ENCODE measurements at places on chromosomes 16 and 17.
A peak's percentile ranks its signal among the peaks of the same experiment; 100 is the strongest.

- DNase-seq, result no peak
These were observed 69.0 kb downstream of the ANKFN1 start for GRCh38 chr17:56222255-56222654.

GRCh38 chr17:72171703-72172667 is 51.2 kb downstream of the SOX9 start:
- DNase-seq, result no peak

- peak; percentile 51 for DNase-seq
These were observed 23.6 kb downstream of the CA4 start for GRCh38 chr17:60173304-60173819.

GRCh38 chr16:80803339-80804055 is 901 bp downstream of the CDYL2 start:
- peak; percentile 27 for DNase-seq

- DNase-seq, result no peak
These were observed 42.4 kb downstream of the TMEM235 start for GRCh38 chr17:78273813-78274212.

DNA sequence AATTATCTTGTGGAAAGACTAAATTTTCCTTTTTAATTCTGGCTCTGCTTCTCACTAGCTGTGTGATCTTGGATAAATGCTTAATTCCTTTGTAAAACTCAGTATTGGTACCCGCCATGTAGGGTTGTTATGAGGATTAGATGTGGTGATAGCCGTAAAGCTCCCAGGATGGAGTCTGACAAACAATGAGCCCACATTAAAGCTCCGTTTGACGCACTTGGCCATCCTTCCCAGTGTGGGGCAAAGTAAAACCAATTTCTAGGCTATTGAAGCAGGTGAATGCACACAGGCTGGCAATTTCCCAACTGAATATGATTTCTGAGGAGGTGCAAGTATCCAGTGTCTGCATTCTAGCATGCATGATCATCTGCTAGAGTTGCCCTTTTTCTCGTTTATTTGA is 123.6 kb downstream of the MRTFB start:
- DNase-seq, result no peak

DNA sequence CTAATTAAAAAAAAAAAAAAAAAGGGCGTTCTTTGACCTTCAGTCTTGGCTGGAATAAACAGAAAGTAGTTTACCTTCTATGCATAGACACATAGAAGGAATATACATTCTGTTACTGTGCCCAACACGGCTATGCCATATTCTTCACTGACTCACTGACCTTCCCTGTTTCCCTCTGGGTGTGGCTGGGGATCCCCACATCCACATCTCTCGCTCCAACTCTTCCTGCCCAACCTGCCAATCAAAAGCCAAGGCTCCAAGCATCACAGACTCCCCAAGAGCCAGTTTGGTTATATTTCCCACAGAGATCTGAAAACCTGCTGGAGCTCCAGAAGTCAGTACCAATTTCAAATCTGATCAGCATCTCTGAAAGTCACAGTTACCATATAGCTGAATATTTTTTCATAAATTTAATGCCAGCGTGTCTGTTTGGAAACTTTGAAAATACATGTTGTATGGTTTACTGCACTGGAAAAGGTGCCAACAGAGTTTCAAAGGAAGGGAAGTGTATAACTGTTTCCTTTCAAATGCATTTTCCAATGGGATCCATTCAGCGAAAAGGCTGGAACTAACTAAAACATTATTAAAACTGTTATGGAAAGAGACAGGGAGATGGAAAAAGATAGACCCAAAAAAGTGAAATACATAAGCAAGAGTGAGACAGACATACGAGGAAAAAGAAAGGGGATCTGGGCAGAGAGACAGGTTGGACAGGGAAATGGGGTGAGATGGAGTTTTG is 91.8 kb downstream of the SMG6 start:
- no peak for DNase-seq

DNA sequence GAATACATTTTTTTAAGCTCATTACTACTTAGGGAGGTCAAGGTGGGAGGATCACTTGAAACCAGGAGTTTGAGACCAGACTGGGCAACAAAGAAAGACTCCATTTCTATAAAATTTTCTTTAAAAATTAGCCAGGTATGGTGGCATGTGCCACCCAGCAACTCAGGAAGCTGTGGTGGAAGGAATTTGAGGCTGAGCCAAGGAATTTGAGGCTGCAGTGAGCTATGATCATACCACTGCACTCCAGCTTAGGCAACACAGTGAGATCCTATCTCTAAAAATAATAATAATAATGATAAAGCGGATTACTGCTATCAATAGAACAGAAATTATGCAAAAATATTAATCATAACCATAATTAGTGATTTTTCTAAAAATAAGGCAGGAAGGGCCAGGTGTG is 170.3 kb downstream of the COPRS start:
- DNase-seq, result no peak

DNA sequence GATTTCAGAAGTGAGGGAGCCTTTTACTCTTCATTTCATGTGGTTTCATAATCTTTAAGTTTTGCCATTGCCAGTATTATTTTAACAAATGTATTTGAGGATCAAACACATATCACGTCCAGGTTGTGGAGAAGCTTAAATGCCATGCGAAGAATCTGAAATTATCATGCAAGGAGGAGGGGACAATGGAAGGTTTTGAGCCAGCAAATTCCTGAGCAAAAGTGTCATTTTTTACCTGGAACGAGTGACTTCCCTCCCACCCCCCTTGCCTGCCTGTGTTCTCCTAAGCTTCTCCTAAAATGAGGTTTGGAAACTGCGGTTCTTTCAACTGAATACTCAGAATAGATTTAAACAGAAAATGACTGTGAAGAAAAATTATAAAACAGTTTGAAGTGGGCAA is 77.6 kb downstream of the C16orf95 start:
- no peak for DNase-seq

GRCh38 chr16:52751035-52751434 is 204.1 kb upstream of the TOX3 start:
- no peak for DNase-seq

DNA sequence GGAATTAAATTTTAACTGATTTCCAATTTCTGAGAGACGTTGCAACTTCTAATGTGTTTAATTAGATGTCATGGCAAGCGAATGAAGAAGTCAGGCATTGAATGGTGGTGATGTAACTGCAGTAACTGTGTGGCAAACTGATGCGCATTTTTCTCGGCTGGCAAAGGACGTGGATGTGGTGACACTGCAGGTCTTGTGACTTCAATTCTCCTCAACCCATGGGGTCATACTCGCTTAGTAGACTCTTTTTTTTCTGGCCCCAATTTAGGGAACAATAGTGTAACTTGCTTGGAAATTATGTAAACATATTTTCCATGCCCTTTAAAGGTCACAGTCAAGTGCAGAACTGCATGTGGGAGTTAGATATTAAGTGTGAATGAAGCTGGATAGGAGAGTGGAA is 1.9 kb upstream of the FAM20A start:
- peak; percentile 22 for DNase-seq
